ENCODE measurements at places on chromosomes 2 and 18.

DNA sequence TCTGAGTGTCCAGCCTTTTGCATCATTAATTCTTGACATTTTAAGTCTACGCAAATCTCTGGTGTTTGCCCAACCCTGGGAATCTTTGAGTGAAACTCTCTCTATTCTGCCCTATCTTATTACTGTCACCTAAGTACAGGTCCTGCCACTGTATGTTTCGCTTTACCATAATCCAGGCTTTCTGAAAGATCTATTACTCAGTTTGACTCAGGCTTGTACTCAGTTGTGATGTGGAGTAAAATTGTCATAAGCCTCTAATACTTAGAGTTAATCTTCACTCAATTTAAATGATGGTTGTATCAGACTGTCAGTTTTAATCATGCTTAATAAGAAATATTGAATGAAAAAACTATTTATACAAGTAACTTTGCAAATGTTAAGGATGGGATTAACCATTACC lies 30.3 kb upstream of the RAPGEF4 start:
- DNase-seq: no peak

DNA sequence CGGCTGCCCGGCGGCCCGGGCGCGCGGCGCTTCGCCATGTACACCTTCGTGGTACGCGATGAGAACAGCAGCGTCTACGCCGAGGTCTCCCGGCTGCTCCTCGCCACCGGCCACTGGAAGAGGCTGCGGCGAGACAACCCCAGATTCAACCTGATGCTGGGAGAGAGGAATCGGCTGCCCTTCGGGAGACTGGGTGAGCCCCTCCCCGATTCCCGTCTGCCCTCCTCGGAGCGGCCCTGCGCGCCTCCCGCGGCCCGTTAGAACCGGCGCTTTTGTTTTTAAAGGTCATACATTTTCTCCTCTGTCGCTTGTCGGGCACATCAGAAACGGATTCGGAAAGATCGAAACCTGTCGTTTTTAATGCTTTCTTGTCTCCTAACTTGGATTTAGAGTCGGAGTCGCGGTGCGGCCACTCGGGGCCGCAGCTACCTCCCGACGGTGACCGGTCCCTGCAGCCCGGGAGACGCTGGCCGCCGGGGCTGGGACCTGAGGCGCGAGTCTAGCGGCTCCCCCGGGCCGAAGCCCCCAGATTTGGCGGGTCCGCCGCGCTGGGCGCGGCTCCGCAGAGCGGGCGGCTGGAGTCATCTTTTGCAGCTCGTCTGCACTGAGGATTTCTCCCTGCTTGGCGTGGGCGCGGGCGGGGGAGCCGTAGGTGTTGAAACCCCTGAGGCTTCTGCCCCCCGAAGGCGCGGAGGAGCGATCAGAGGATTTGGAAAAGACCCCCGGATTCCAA lies 519 bp downstream of the TTL start:
- no peak for DNase-seq

- no peak for DNase-seq
These were observed 36.3 kb downstream of the STAT4 start for GRCh38 chr2:191114403-191114886.

DNA sequence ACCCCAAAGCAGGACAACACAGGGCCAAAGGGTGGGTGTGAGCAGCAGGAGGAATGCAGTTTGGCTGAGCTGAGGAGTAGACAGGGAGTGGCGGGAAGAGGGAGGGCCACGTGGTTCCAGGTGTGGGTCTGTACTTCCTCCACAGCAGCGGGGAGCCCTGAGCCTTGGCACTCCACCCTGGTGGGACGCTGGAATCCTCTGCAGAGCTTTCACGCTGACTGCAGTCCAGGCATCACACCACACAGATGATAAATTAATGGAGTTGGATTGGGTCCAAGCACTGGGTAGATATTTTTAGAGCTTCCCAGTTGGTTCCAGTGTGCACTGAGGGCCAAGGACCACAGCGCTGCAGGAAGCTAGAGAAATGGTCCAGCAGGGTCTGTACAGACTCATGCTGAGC lies 67.0 kb upstream of the TMEM200C start:
- no peak for DNase-seq

DNA sequence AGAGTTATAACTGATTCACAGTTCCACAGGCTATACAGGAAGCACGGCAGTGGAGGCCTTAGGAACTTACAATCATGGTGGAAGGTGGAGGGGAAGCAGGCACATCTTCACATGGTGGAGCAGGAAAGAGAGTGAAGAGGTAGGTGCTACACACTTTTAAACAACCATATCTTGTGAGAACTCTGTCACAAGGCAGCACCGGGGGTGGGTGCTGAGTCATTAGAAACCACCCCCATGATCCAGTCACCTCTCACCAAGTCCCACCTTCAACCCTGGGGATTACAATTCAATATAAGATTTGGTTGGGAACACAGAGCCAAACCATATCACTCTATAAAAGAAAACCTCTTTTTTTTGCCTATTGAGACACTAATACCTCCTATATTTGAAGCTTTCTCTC lies 1108.5 kb upstream of the CDH2 start:
- no peak for DNase-seq

DNA sequence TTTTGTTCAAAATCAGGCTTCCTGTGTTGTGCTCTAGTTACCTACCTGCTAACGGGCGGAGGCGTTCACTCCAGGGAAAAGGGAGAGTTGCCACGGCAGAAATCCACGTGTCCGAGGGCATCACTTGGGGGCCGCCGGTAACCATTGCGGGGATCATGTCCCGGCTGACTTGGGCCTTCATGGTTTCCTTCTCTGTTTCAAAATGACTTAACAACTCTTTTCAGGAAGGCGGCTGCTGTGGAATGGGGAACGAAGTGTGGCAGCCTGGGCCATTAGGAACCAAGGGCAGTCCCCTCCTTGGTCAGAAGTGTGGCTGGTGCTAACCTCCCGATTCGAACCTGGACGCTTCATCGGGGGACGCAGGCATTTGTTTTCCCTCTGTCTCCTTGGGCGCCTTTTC lies 56.8 kb downstream of the INPP5D start:
- no peak for DNase-seq

- DNase-seq: no peak
These were observed 57.2 kb downstream of the INPP4A start for GRCh38 chr2:98501876-98502275.

- DNase-seq: no peak
These were observed 127.2 kb upstream of the MAPRE2 start for GRCh38 chr18:34913837-34914661.

- DNase-seq: no peak
These were observed 47.0 kb upstream of the FOSL2 start for GRCh38 chr2:28345619-28346018.

GRCh38 chr2:162768656-162769055 lies 69.9 kb downstream of the KCNH7 start:
- peak; percentile 98 for DNase-seq

DNA sequence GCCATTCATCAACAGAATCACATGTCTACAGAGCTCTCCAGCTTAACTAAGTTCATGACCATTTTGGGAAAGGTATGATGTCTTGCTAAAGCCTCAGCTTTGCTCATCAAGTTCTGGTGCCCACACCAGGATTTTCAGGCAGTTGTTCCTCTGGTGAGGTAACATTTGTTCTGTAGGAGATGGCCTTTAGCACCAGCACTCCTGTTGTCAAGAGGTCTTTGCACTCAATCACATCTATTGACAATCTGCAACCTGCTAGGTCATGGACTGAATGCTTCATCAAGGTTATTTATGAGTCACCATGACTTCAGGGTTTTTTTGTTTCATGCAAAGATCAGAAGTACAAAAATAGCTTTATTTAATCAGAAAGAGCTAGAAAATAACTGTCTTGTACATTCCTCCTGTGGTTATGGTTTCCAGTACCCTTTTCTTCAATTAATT lies 36.6 kb upstream of the VIT start:
- DNase-seq: no peak
